ENCODE measurements at places on chromosomes 3 and 15.

- DNase-seq, result no peak
These were observed 93.6 kb downstream of the RPLP1 start for GRCh38 chr15:69546182-69546581.

GRCh38 chr3:17741621-17742101, 770 bp downstream of the TBC1D5 start:
- no peak for DNase-seq

DNA sequence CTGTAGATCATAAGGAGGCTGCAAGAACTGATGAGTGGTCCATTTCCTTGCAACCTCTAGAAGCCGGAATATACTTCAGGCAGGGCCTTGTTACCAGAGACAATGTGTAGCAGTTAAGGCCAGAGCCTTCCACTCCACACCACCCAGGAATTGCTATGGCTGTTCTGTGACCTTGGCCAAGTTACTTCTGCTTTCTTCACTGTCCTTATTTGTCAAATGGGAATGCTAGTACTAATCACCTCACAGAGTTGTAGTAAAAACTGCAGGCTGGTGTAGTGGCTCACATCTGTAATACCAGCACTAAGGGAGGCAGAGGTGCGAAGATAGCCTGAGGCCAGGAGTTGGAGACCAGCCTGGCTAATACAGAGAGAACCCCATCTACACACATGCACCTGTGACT, 28.7 kb upstream of the RPN1 start:
- DNase-seq, result no peak

DNA sequence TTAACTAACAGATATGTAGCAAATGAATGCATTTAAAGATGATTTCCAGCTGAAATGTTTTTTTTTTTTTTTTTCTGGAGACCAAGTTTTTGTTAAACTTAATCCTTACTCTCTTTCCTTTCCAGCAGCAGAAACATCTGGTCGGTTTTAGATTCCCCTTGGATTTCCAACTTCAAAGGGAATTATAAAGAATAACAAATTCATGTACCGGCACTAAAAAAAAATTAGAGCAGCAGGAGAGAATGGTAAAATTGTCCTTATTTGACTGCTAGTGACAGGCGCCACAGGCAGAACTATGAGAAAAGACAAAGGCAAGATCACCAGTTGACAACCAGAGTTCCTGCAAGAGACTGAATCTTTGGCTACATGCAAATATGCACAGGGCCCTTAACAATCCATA, 393.3 kb downstream of the TIGIT start:
- DNase-seq, result no peak

DNA sequence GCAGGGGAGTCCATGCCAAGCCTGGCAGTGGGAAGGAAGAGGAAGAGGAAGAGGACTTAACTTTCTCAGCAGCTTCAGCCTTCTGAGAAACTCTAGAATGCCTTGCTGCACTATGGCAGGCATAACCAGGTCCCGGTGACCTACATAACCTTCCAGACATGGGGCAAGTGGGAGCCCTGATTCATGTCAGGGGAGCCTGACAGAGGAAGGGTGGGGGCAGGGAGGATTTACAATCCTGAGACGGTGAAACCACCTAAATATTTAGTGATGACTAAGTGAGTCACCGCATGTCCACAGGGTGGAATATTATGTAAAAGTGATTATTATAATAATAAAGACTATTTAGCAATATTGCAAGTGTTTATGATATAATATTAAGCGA, 46.7 kb downstream of the AMOTL2 start:
- no peak for DNase-seq

- no peak for DNase-seq
These were observed 797 bp downstream of the PAQR9 start for GRCh38 chr3:142962520-142963233.

DNA sequence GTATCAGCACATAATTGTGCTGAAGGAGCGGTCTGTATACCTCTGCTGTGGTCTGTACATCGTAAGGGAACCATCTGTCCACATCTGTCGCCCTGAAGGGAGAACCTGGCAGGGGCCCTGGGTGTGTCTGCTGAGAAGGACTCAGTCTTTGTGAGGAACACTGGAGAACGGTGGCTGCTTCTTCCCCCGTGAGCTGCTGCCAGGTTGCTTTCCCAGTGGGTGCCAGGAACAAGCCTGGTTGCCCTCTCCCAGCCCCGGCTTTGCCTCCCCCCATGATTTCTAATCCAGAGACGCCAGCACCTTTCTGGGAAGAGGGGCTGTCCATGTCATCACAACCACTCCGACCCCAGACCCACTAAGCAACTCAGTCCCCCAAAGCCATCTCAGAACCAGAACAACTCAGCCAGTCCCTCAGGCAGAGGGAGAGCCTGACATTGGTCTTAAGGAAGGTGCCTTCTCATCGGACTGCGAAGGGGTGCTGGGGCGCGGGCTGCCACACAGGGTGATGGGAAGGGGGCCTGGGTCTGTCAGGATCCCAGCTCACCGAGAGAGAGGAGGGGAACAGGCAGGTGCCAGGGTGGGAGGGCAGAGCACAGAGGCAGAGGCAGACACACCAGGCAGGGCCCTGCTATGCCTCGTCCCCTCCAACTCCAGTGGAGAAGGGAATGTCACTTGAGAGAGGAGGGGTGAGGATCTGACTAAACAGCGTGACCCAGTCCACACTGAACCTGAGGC, 8.5 kb downstream of the TNK2 start:
- no peak for DNase-seq

GRCh38 chr3:160409812-160410610, 10.6 kb downstream of the SMC4 start:
- no peak for DNase-seq

- DNase-seq, result no peak
These were observed 235.3 kb downstream of the IGSF11 start for GRCh38 chr3:118799303-118799702.

GRCh38 chr15:84899750-84900149, 15.3 kb downstream of the SLC28A1 start:
- no peak for DNase-seq

DNA sequence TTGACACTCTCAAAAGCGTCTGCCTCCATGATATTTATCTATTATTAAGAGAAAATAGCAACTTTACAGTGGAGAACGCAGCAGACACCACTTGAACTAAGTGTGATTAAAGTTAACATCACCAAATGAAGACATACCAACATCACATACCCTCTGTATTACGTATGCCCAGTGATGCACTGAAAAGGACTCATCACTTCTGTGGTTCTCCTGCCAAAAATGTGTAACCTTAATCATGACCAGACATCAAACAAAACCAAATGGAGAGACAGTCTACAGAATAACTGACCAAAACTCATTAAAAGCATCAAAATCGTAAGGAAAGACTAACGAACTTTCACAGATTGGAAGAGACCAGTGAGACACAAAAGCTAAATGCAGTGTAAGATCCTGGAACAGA, 103.2 kb downstream of the PPP2R3A start:
- DNase-seq, result no peak

GRCh38 chr3:17619968-17620367, 122.5 kb downstream of the TBC1D5 start:
- no peak for DNase-seq

DNA sequence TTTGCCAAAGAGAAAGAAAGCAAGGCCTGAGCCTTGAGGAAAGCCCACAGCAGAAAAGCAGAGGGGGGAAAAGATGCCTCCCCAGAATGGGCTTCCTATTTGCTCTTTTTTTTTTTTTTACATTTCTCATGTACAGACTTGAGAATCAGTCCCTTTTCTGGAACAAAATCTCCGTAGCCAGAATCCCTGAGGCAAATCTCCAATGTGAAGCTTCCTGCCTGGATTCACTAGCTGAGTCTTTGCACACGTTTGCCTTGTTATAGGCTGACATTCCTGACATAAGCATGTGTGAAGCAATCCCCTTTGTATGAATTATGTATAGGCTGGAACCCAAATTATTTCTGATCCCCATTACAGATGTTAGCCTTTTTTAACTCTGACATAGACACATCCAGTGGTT, 52.2 kb upstream of the ACTL6A start:
- DNase-seq, result no peak

GRCh38 chr15:37135225-37135624, 34.9 kb upstream of the MEIS2 start:
- DNase-seq, result no peak

DNA sequence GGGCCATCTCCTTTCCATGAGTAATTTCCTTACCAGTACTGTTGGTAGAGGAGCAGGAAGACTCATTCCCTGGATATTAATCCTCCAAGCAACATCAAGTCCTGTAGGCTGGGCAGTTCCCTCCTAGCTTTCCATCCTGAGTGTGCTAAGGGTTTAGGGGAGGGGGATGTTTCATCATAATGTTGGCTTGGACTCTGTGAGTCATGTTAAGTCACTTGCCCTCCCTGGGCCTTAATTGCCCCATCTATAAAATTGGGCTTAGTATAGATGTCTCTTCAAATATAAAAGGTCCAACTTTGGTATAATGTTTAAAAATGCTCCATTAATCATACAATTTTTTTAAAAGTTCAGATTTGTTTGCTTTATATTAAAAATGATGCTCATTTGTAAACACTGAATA, 52.7 kb downstream of the TLE3 start:
- no peak for DNase-seq

GRCh38 chr3:197494366-197495058, 61.3 kb downstream of the BDH1 start:
- no peak for DNase-seq

DNA sequence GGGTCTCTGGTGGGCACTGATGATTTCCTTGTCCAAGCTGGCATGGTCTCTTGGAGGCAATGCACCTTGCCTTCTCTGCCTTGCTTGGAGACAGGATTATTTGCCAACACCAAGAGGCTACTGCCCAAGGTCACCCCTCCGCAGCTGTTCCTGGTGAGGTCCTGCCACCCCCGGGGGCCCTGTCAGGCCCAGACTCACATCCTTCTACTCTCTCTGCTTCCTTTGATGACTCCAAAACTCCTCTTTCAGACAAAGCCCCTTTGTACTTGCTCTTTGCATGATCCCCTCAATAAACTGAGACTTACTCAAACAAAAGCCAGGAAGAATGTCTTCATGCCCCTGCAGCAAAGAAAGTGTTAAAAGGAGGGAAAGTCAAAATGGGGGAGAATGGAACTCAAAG, 137.7 kb downstream of the MEX3B start:
- DNase-seq, result no peak
